ENCODE measurements at places on chromosomes 5 and 9.

DNA sequence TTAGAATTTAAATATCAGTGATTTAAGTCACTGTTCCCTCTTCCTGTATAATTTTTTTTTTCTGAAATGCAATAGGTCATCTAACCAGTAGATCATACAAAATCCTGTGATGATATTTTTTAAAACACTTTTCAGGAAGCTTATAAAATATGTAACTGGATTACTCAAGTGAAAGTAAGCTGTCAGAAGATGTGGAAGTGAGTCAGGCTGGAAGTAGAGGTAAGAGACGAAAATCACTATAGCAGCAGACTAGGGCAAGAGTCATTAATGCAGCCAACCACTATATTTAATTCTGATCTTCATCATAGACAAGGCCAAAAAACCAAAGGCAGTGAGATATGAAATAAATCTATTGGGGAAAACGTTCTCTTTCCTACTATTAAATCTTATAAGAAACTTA, 65.7 kb upstream of the C6 start:
- DNase-seq = no peak

GRCh38 chr9:91086657-91087461, 274.9 kb downstream of the AUH start:
- DNase-seq = no peak

GRCh38 chr9:100167176-100167575, 68.1 kb downstream of the INVS start:
- DNase-seq = no peak

DNA sequence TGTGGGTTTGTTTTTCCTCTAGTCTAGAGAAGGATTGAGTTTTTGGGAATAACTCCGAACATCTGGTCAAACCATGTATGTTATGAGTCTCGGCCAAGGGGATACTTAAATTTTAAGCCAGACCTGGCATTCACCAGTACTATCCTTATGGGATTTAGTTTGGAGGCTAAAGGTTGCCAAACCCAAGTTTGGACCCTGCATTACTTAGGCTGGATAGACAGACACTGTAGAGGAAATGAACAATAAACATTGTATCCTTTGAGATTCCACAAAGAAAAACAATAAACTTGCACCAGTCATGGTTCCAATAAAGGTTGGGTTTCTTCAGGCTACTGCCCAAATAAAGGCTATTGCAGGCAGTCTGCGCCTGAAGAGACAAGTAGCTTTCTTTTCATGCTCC, 296.7 kb upstream of the MEF2C start:
- no peak for DNase-seq

DNA sequence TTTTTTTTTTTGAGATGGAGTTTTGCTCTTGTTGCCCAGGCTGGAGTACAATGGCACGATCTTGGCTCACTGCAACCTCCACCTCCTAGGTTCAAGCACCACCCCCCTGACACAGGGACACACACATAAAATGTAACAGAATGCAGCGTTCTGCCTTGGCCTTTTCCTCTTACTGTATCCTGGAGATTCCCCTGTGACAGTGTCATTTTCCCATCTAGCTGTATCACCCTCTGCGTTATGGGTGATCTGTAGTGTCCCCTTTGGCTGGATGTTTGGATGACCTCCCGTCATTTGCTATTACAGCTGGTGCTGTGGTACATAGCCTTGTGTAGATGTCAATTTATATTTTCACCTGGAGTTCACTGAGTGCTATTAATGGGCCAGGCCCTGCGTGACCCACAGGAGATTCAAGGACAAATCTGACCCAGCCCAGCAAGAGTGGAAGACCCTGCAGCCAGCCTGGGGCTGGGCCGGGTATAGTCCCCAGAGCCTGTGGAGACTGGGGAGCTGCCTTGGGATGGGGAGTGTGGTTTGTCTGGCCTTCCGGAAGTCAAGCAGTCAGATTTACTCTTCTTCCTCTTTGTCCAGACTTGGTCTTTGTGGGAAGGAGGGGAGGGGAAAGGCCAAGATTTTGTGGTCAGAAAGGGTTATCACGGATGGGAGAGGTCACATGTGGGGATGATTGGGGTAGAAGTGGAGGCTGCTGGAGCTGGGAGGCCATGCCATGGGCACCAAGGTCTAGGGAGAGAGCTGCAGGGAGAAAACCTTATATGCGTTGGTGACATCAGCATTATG, 43.6 kb downstream of the ERGIC1 start:
- DNase-seq = no peak

DNA sequence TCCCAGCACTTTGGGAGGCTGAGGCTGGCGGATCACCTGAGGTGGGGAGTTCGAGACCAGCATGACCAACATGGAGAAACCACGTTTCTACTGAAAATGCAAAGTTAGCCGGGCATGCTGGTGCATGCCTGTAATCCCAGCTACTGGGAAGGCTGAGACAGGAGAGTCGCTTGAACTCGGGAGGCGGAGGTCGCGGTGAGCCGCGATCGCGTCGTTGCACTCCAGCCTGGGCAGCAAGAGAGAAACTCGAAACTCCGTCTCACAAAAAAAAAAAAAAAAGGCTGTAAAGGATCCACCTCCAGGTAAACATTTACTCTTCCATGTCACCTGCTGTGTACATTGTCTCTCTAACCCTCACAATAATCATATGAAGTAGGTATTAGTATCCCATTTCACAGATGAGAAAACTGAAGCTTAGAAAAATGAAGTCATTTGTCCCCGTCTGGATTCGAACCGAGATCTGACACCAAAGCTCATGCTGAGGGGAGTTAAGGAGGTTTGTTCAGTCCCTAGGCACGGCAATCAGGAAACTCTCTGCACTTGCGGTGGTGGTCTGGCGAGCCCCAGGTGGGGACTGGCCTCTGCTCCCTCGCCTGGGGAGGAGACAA, 494 bp upstream of the DOCK2 start:
- DNase-seq = peak; percentile 26

- DNase-seq = no peak
Measured at GRCh38 chr9:87643107-87643650, 82.7 kb upstream of the CTSL start.

GRCh38 chr5:97846643-97847042, 663.6 kb upstream of the RIOK2 start:
- DNase-seq = no peak

GRCh38 chr9:76394960-76395252, 680 bp upstream of the RFK start:
- DNase-seq = peak; percentile 73

GRCh38 chr5:113293975-113294310, 140.8 kb downstream of the TSSK1B start:
- DNase-seq = no peak

GRCh38 chr9:124259158-124259808, 1.5 kb downstream of the NEK6 start:
- DNase-seq = peak; percentile 58

DNA sequence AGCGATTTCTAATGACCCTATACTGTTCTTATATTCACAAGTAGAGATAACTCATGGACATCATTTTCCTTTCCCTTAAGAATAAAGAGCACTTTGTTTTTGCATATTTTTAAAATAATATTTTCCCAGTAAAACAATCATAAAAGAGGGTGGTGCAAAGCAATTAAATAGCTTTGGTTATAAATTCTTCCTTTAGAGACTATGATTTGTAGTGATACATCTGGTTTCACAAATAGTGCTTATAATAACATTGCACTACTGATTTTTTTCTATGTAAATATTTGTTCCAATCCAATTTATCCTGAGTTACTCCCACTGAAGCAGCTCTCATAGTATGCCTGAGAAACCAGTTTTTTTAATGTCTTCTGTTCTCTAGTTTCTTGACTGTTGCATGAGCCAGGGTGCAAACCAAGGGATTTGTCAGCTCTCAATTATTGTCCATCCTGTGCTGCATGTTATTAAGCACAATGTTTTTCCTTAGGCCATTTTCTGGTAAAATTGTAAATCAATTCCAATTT, 74.7 kb downstream of the LURAP1L start:
- no peak for DNase-seq

DNA sequence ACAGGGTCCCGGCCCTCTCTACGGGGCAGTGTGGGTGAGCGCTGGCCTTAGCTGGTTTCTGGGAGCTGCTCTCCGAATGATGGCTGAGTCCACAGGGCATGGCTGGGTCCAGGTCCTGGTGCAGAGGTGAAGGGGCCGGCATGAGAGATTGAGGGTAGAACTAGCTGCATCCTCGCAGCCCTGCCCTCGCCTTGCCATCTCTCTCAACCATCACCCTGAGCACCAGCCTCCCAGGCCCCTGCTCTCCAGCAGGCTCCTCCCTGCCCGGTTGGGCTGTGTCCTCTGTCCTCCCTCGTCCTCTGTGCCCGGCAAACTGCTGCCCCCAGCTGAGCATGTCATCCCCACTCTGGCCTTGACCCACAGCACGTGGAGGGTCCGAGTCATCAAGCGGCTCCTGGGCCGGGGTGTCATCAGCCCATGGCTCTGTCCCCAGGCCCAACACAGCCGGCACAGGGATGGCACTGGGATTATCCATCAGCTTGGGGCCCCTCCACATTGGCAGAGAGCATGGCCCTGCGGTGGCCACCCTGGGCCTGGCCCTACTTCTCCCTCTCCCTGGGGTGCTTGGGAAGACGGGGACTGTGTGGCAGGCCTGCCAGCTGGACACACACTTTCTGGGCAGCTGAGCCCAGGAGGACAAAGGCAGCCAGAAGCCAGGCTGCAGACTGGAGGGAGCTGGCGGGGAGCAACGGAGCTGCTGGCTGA, 8.4 kb downstream of the FLT4 start:
- no peak for DNase-seq

GRCh38 chr5:160390787-160391696, 8.8 kb downstream of the FAM200C start:
- no peak for DNase-seq

DNA sequence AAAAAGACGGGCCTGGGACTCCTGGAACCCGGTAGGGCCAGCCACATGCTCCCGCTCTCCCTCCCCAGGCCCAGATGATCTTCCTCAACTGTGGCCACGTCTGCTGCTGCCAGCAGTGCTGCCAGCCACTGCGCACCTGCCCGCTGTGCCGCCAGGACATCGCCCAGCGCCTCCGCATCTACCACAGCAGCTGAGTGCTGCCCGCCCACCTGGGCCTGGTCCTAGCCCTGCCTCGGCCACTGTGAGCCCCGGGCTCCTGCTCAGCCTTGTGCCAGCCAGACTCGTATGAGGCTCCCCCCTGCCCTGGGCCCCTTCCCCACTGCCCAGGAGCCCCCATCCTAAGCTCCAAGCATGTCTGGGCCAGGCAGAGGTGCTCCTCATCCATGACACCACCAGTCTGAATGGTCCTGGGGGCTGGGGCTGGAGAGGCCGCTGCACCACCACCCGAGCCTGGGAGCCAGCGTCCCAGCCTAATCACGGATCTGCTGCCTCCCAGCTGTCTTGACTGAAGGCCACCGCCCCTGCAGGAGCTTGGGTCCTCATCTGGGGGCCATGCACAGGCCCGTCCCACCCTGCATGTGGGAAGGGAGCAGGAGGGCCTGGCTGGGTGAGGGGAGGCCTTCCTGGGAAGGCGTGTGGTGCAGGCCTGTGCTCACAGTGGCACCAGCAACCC, 51.5 kb downstream of the LRSAM1 start:
- no peak for DNase-seq

GRCh38 chr5:135012951-135013391, 21.1 kb downstream of the PITX1 start:
- DNase-seq = no peak
